Vein endothelial cell (primary cell): ENCODE measurements at places on chromosomes 3 and 15. TPM values are rescaled to one million over a fixed set of nuclear protein-coding genes. Genes with fewer than 3 reads are reported as not detected.

The IQSEC1 gene
- 21.2 and 23.4 TPM in 2 replicates for total RNA-seq

The SV2B gene
- 2.3 and 2.9 TPM in 2 replicates for total RNA-seq

The SOX2 gene
- total RNA-seq: not detected in 2 replicates

The NLGN1 gene
- total RNA-seq: 11.4 and 23.0 TPM in 2 replicates
